Heart left ventricle (tissue), 16 donors: ENCODE measurements at places on chromosomes 5 and 9.

DNA sequence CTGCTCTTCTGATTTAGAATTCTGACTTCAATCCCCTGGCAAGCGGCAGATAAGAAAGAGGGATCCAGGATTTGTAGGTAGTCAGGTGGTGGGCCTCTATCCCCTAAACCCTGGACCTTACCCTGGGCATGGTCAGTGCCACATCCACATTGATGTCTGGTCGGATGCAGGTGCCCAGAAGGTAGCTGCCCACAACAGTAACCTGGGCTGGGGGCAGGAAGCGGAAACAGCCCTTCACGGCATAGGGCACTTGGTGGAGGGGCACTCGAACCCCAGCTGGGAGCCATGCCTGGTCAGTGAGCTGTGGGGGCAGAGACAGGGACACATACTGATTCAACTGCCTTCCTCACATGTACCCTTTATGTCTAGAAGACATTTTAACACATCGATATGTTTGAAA, 3.8 kb downstream of the NOL6 start:
- H3K4me3 ChIP-seq: no peak overlapping the region
- H3K36me3 ChIP-seq: peaks cover 9% of the 10 kb centered on the region

- no peaks in the 10 kb centered on the region for H3K4me1 ChIP-seq
- no peaks in the 10 kb centered on the region for H3K36me3 ChIP-seq
- H3K27ac ChIP-seq: no peak overlapping the region
- H3K4me3 ChIP-seq: no peak overlapping the region
- no peak for DNase-seq
- H3K27me3 ChIP-seq: no peaks in the 10 kb centered on the region
These were observed 479.8 kb downstream of the DIRAS2 start for GRCh38 chr9:90162819-90163218.

DNA sequence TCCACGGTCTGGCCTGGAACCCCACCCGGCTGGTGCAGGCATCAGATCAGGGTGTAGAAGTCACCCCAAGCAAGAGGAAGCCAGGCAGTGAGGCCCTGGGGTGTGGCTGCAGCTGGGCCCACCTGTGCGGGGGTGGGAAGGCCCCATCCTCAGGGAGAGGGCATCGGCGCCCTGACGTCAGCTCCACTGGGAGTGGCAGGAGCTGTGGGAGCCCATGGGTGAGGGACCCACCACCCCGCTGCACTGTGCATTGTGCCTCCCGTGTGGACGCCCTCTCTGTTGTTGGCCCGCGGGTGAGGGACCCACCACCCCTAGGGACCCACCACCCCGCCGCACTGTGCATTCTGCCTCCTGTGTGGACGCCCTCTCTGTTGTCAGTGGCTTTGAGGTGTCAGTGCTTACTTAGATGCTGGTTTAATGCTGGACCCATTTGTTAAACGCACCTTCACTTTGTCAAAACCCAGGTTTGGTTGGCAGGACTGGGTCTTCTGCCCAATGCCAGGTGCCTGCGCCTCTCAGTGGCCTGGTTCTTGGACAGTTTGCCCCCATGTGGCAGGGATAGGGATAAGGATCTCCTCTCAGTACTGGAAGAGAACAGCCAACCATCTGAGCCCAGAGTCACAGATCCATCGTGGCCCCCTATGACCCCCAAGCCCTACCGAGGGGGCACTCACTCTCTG, 6.9 kb upstream of the EXOC3 start:
- no peaks in the 10 kb centered on the region for H3K36me3 ChIP-seq
- H3K4me3 ChIP-seq: no peak overlapping the region
- H3K27me3 ChIP-seq: peaks cover 12% of the 10 kb centered on the region
- no peak for DNase-seq
- no peaks in the 10 kb centered on the region for H3K4me1 ChIP-seq
- H3K27ac ChIP-seq: no peak overlapping the region

DNA sequence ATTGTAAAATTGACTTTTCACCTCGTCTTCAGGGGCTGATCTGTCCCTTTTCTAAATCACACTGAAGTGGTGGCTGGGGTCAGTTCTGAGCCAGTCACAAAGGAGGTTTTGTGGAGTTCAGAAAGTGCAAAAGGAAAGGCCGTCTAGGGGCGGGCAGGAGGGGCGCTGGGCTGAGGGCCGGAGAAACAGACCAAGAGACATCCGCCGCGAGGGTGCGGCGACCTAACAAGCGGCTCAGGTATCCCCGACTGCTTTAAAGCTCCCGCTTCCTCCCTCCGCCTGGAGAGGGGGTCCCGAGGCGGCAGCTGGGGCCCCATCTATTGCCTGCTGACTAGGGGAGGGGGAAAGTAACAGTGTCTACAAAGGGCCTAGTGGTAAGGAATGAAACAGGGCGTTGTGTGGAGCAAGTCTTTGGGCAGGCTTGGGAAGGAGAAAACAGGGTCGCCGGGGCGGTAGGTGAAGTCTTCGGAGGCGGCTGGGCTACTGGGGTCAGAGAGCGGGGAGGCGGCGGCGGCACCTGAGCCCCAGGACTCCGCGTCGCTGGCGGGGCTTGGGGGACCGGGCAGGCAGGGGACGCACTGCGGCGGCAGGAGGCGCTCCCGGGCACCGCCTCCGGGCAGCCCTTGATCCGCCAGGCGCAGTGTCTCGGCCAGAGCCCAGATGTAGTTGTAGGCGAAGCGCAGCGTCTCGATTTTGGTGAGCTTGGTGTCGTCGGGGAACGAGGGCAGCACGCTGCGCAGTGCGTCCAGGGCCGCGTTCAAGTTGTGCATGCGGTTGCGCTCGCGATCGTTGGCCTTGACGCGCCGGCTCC, 950 bp downstream of the NEUROG1 start:
- H3K27ac ChIP-seq: no peak overlapping the region
- no peaks in the 10 kb centered on the region for H3K36me3 ChIP-seq
- H3K4me1 ChIP-seq: no peaks in the 10 kb centered on the region
- H3K4me3 ChIP-seq: no peak overlapping the region

DNA sequence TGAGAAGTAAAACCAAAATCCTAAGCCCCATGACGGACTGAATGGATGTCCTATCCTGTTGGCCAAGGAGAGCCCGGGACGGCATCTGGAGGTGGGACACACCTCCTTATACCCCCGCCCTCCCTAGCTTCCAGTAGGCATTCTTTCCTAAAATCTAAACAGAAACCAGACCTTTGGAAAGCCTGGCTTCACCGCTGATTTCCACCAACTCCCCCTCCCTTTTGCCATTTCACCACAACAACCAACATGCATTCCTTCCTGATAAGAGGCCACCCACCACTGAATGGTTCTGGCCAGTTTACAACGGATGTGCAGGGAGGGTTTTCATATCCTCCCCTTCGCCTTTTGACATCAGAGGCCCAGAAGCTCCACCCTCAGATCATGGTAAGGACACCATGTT, 9.2 kb upstream of the RARS1 start:
- H3K36me3 ChIP-seq: no peaks in the 10 kb centered on the region
- DNase-seq: no peak
- no peaks in the 10 kb centered on the region for H3K27me3 ChIP-seq
- H3K27ac ChIP-seq: no peak overlapping the region
- no peak overlapping the region for H3K4me3 ChIP-seq
- H3K4me1 ChIP-seq: no peaks in the 10 kb centered on the region
